SHP77 (cell line): ENCODE measurements at places on chromosomes 12 and 14.

DNA sequence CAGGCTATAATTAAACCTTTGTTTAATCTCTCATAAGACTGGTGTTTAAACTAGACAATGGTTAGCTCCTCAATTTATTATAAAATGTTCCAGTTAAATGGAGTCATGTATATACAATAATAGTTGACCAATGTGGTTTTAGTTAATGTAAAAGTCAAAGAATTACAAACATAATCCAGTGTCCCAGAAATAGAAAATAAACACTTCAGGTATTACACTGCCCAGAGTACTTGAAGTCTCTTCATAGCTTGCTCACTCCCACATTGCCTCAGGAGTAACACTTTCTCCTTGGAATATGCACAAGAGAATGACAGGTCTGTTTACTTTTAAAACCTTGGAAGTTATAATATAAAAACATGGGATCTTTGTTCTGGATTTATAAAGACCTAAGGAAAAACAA is 60.5 kb downstream of the SLC38A1 start:
- DNase-seq, result no peak

DNA sequence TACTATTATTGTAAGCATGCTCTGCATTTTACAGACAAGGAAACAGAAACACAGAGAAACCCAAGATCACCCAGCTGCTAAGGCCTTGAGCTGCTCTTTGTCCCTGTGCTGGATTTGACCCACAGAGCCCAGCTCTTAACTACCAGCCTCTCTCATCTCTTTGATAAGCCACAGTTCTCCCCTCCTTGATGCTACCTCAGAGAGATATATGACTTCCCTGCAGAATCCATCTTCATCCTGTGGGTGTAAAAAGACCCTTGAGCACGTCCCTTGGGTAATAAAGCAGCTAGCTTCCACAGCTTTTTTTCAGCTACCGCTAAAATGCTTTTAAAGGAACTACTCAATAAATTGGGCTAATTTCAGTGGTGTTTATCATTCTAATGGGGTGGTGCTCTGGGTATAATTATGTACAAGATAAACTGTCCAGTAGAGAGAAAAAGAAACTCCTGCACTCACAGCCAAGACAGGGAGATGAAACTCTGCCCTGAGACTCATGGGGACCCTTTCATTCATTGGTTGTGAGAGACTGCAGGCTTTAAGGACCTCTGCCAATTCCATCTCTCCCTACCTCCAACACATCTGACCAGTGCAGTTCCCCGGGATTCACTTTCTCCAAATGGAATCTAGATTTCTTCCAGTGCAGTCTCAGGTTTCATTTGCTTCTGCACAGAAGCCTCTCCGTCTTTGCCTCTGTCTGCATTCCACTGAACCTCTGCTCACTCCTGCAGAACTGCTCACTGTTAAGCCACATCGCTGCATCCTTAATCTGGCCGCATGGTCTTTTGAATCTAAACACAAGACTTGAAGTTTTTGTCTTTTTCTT is 24.7 kb upstream of the NTF3 start:
- DNase-seq, result no peak

GRCh38 chr12:42364692-42365091 is 38.7 kb downstream of the PPHLN1 start:
- DNase-seq, result no peak

- no peak for DNase-seq
Observed at GRCh38 chr14:82776958-82777357, 1243.3 kb upstream of the SEL1L start.

DNA sequence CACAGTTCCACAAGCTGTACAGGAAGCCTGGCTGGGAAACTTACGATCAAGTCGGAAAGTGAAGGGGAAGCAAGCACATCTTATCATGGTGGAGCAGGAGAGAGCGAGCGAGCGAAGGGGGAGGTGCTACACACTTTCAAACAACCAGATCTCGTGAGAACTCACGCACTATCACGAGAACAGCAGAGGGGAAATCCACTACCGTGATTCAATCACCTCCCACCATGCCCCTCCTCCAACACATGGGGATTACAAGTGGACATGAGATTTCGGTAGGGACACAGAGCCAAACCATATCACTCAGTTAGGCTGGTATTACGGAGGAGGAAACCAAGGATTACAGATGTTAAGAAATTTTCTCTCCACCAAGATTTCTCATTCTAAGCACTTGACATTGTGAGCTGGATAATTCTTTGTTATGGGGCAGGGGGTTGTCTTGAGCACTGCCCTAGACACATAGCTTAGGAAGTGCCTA is 262.0 kb upstream of the G2E3 start:
- no peak for DNase-seq

DNA sequence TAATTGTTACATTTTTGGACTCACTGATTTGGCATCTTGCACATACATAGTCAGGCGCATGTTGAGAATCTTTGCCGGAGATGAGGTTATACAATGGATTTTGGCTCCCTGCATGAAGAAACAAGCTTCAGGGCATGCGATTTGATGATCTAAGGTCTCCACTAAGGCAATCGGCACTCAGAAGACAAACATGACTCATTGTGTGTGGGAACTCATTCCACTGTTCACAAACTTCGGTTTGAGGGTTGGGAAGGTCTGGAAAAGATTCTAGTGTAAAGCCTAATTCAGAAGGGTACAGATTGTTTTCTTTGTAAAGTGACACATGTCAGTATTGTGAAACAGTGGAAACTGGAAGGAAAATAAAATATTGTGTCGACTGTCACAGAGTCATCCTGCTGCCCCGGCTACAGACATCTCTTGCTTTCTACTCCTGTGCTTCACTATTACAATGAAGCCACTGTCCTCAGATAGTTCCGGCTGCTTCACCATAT is 192.6 kb upstream of the HMGA2 start:
- DNase-seq, result no peak

DNA sequence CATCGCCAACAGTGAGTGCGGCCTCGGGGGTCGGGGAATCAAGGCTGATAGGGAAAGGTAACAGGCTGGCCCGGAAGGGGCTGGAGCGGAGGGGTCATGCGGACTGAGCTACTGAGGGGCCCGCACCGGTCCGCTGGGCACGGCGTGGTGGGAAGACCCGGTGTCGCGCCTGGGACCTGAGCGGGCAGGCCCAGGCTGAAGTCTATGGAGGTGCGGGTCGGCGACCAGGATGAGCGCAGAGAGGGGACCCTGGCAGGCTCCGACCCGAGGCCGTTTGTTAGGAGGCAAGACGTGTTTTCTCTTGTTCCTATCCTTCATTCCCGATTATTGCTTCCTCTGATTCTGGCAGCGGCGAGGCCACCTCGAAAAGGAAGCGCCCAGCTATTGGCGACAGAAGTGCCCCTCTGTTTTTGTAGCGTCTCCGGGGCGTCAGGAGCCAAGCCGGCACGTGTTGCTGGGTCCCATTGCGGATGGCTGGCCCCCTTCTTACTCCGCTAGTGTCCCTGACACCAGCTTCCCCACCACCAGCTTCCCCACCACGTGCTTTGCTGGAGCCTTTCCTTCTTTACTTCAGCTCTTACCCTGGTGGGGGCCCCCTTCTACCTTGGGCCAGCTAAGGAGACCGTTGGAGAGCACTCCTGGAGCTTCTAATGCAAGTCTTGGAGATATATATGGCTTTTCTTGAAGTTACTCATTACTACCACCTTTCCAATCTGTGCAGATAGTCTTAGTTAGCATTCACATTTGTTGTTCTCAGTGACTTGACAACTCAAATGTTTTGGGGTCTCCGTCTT is 653 bp downstream of the PA2G4 start:
- no peak for DNase-seq

DNA sequence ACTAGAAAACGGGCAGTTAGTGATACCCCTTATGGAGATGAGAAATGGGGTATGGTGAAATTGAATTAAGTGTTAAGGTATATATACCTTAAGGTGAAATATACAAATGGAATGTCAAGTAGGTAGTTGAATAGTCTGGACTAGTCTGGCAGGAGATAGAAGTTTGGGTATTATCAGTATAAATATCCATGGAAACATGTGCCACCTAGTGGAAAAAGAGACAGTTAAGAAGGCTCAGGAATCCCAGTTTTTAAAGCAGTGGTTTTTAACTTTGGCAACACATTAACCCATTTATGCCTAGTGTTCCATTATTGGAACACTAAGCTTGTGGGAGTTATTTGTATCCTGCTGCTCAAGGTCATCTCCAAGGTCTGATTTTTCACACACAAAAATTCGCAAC is 38.6 kb upstream of the TPH2 start:
- DNase-seq, result peak; percentile 0

DNA sequence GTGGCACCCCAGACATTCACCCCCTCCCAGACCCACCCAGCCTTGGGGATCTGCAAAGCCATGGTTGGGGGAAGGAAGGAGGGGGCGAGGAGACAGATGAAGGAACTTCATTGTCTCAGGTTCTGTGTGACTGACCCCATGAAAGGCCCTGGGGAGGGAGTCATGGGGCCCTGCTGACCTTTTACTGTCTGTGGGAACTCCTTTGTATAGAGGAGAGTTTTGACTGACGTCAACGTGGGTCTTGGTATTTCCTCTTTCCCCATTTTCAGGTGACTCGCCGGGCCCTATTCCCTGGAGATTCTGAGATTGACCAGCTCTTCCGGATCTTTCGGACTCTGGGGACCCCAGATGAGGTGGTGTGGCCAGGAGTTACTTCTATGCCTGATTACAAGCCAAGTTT is 3.1 kb upstream of the RAB5B start:
- DNase-seq, result no peak

GRCh38 chr12:124837958-124838803 is 25.5 kb downstream of the SCARB1 start:
- peak; percentile 94 for DNase-seq

GRCh38 chr12:27400856-27401354 is 45.6 kb upstream of the SMCO2 start:
- no peak for DNase-seq

DNA sequence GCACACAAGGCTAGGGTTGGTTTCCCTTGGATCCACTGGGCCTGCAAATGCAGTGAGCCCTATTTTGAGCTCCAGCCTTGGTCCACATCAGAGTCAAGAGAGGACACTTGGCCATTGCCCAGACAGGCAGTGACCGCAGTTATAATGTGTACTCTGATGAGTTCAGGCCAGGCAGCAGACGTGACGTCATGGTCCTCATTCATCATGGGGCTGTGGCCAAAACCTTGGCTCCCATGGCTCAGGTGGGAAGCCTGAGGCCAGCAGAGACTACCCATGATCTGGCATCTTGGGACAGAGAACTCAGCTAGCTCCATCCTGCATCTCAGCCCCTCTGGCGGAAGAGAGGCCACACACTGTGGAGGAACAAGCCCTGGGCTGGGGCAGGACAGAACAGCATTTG is 16.4 kb downstream of the TMEM63C start:
- DNase-seq, result no peak
